Fibroblast of skin of scalp (primary cell): ENCODE measurements at places on chromosomes 3 and 15.

DNA sequence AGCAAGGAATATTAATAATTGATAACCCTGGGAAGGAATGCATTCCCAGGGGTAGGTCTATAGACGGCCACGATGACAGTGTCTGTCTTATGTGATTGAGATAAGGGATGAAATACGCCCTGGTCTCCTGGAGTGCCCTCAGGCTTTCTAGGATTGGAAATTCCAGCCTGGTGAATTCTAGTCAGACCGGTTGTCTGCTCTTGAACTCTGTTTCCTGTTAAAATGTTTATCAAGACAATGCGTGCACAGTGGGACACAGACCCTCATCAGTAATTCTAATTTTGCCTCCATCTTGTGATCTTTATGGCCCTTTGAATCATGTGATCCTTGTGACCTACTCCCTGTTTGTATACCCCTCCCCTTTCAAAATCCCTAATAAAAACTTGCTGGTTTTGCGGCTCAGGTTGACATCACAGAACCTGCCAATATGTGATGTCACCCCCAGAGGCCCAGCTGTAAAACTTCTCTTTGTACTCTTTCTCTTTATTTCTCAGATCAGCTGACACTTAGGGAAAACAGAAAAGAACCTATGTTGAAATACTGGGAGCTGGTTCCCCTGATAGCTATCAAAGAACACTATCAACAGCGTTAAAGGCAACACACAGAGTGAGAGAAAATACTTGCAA lies 183.3 kb downstream of the PDE8A start:
- DNase-seq, result no peak

DNA sequence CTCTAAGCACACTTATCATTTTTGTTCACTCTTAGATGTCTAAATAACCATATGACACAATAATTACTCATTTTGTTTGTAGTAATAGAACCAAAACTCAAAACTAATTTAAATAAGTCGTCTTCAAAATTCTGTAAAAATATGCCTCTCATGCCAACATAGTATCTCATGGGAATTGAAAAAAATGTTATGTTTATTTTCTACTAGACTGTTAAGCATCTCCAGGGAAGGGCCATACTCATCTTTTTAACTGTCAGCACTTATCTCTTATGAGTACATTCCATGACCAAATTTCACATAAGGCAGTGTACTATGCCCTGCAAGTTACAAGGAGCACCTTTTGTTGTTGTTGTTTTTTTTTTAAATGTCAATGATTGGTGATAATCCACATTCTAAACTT lies 18.3 kb upstream of the USF3 start:
- DNase-seq, result peak; percentile 51

DNA sequence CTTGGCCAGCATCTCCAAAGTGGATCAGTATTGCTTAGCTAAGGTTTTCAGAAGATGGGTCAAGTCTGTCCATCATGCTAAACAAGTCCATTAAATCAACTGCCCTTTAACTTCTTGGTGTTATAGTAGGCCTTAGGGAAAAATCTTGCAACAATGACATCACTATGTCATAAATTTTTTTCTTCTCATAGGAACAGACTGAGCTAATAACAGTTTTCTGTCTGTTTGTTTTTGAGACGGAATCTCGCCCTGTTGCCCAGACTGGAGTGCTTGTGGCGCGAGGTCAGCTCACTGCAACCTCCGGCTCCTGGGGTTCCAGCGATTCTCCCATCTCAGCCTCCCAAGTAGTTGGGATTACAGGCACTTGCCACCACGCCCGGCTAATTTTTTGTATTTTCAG lies 94.2 kb downstream of the EFL1 start:
- no peak for DNase-seq

DNA sequence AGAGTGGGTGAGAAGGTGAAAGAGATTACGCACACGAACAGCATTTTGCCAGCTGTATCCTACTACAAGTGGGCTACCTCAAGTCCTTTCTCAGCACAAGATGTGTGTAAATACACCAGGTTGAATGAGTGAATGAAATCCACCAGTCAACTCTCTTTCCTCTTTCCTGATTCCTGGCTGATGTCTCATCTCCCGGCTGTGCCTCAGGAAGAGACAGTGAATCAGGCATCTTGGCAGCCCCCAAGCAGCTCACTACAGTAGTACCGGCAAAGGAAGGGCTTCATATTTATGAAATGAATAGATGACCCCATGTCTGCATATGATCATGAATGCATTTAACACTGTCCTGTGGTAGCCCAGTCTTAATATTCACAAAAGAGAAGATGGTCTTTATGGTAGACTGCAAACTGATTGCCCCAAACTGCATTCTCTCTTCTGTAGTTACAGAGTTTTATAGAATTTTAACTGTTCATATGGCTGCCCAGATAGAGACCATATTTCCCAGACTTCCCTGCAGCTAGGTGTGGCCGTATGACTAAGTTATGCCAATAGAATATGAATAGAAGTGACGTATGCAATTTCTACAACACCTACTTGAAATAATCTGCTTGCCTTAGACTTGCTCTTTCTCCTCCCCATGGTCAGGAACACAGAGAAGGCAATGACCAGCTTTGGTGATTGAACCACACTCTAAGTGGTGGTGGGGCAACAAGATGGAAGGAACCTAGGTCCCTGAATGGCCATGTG lies 22.7 kb downstream of the MGLL start:
- DNase-seq, result peak; percentile 94

- no peak for DNase-seq
These were observed 51.1 kb upstream of the SPATA12 start for GRCh38 chr3:57009367-57009766.

- DNase-seq, result no peak
These were observed 73.8 kb downstream of the AAGAB start for GRCh38 chr15:67180514-67181191.

DNA sequence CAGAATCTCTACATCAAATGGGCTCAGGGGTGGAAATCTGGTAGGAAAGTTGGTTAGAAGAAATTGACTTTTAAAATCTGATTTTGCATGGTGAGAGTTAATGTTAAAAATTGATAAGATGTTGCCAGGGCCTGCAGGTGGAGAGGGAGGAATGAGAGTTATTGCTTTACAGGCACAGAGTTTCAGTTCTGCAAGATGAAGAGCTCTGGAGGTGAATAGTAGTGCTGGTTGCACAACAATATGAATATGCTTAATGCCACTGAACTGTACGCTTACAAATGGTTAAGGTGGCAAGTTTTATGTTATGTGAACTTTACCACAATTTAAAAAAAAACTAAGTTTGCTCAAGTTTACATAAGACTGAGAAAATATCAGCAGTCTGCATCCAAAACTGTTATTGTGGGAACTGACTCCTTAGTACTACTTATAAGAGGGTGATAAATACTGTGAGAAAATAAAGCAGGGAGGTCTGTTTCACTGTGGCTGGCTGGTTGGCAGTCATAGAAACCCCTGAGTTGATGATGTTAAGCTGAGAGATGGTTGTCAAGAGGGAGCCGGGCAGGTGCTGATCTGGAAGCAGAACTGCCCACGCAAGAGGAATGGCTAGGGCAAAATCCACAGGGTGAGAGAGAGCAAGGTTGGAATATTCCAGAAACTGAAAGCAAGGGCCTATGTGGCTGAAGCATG lies 144.9 kb downstream of the EDEM1 start:
- no peak for DNase-seq

- DNase-seq, result no peak
These were observed 15.2 kb upstream of the ANPEP start for GRCh38 chr15:89829616-89830440.

GRCh38 chr3:179902061-179902460 lies 134.7 kb downstream of the PEX5L start:
- no peak for DNase-seq

DNA sequence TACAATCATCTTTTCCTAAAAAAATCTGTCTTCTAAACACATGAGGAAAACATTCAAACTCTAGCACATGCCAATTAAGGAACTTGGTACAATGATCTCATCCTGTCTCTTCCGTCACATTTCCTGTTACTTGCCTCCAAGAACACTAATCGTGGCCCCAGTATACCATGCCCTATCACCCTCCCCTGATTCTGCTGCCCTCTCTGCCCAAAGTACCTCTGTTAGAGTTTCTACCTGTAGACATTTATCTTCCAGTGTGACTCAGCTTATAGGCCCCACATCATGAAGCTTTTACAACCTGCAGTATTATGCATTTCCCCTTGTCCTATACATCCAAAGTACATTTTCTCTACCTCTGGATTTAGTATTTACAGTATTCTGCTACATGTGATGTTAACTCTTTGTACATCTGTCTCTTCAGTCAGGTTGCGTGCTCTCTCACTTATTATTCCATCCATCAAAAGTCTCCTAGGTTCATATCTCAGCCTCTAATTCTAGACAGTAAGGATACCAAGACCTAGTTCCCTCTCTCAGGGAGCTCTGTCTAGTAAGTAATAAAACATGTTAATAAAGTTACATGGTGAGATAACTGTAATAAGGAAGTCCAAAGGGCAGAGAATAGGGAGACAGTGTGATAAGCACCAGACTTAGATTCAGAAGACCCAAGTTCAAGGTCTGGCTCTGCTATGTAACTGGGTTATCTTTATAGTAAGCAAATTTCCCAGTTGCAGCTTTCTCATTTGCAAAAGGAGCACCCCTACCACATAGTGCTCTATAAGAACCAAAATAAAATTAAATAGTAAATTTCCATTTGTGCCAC lies 8.9 kb upstream of the SEMA6D start:
- no peak for DNase-seq

DNA sequence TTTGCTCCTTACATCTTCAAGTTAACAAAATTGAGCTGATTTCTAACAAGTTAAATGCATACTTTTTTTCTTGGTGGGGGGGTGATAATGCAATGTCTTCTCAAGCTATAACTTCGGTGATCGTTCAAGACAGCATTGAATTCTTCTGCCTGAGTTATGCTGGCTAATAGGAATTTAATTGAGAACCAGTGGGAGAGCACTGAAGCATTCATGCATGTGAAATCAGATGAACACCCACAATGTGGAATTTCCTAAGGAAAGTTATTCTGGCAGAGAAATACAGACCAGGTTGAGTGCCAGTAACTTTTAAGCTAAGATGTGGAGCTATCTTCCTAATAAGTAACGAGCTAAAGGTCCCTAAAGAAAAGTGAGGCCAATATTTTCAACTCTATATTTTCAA lies 3.0 kb downstream of the SPATA16 start:
- DNase-seq, result no peak

DNA sequence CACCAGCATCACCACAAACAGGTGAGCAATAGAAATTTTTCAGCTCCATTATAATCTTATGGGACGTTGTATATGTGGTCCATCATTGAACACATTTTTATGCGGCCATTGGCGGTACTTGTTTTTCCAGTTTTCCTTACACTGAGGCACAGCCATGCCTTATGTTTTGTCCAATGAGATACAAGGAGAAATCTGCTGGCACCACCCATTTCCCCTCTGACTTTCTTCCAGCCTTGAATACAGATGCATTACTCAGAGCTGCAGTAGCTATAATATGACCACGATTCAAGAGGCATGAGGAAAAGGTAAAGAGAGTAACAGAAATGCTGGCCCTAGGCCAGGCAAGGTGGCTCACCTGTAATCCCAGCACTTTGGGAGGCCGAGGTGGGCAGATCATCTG lies 9.0 kb upstream of the PIK3R4 start:
- DNase-seq, result no peak

GRCh38 chr3:171841620-171842000 lies 1.5 kb upstream of the TMEM212 start:
- peak; percentile 54 for DNase-seq

GRCh38 chr15:91853511-91853947 lies at the start of gene SLCO3A1:
TSS of gene SLCO3A1 (plus strand) at chr15:91853708.
- DNase-seq, result peak; percentile 63

DNA sequence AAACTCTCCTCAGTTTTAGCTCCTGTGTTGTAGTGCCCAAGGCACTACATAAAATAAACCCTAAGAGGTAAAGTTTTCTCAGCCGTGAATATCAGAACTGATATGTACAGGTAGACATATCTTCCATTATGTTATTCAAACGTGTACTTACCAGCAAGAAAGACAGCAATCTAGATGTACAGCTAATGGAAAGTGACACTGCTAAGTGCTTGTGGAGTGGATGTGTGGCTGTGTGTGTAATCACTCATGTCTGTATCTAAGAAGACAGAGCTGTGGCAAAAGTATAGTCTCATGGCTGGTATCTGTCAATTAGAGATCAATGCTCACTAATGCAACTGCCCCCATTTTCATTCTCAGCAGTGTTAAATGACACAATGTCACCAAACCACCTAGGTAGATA lies 101.3 kb downstream of the FMN1 start:
- DNase-seq, result no peak

- no peak for DNase-seq
These were observed 97.7 kb upstream of the PRR20G start for GRCh38 chr3:127385540-127385870.

- DNase-seq, result peak; percentile 65
These were observed 69.8 kb downstream of the CD200R1L start for GRCh38 chr3:112776836-112777235.

GRCh38 chr3:186152361-186152798 lies 43.5 kb upstream of the ETV5 start:
- DNase-seq, result no peak

DNA sequence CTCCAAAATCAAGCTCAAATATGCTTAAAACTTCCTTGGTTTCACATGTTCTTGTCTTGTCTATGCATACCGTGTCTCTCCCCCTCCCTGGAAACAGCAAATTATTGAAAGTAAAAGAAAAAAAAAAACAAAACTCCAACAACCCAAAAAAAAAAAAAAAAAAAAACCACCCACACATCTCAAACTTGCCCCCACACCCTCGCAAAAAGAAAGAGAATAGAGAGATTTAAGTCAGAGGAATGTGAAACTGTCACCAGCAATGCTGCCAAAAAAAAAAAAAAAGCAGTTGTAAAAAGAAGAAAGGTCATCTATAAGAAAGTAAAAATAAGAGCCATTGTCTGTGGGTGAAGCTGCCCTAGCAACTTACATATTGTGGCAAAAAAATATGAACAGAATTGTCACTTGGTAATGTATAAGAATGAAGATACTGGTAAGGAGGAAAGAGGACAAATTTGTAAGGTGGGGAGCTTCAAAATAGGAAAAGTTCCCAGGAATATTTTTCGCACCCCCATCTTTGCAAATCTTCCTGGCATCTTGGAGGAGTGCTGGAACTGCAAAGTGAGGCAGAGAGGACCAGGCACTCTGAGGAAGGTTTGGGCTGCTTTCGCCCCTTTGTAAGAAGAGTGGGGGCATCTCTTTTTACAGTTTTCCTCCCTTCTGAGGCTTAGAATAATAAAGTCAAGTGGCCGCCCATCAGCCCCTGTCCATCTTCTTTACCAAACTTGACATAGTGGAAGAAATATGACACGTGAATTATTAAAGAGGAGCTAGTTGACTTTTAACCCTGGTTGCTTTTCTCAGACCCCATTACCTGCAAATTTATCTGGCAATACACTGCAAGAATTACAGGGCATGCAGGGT lies 81.8 kb downstream of the NR2F2 start:
- no peak for DNase-seq

GRCh38 chr15:68224546-68225250 lies 4.8 kb downstream of the CLN6 start:
- no peak for DNase-seq
